G401 (cell line): ENCODE measurements at places on chromosomes 11 and 22.

DNA sequence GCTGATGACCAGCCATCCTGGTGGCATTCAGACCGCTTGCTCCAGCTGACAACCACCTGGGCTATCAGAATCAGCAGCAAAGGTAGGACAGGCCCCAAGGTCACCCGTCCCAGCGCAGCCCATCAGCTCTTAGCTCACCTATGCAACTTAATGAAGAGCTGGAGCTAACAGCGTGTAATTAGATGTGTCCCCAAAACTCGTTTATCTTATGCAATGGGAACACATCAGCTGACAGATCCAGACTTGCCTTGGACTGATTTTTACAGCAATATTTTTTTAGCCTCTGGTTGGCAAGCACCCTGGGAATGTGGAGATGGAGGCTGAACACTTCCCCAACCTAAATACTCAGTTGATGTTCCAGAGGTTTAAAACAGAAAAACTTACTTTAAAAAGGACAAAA lies 76.0 kb downstream of the PACSIN2 start:
- no peak for DNase-seq

DNA sequence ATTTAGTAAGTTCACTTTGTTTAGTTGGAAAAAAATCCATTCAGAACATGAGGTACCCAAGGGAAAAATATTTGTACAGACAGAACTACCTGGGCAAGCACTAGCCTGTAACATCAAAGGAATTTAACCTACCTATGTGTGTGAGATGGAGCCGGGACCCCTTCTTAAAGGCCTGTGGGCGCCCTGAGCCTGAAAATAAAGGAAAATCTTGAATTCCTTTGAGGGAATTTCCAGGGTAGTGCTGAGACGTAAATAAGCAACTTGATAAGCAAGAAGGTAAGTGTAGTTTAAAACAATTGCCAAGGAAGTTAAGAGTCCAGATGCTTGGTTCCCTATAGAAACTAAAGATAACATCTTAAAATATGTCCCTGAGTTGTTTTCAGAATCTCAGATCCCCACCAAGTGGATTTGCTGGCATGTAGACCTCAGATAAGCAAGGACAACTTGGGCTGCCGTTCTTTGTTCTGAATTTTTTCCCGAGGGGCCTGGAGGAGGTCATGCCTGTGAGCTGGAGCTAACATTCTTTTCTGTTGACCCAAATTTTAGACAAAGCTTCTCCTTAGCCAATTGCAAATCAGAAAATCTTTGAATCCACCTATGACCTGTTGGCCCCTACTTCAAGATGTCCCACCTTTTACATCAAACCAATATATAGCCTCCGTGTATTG lies 31.0 kb downstream of the MED17 start:
- no peak for DNase-seq

DNA sequence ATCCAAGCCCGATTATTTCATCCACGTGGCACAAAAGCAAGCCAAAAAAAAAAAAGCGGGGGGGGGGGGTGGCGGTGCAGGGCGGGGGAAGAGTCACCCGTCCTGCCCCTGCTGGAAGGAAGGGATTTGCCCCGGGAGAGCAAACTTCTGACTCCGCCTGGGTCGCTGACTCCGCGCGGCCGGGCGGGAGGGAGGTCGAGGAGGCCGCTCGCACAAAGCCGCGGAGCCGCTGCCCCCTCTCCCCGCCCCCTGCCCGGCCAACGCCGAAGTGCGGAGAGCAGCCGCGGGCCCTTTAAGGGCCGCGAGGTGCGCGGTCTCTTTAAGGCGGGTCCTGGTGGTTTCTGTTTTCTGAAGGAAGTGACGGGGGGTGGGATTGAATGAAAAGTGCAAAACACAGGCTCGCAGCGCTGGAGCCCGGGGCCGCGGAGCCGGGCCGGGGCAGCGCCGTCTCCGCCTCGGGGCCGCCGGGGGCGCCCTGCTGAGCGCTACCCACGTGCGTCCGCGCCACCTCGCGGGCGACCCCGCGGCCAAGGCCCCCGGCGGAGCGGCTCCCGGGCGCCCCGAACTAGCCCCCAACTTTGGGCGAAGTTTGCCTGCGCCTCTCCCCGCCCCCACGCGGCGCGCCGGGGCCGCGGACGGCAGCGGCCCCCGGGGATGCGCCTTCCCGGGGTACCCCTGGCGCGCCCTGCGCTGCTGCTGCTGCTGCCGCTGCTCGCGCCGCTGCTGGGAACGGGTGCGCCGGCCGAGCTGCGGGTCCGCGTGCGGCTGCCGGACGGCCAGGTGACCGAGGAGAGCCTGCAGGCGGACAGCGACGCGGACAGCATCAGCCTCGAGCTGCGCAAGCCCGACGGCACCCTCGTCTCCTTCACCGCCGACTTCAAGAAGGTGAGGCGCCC lies at the start of gene OAF:
Gene OAF (plus strand): TSS at position 407 of the 896 bp plus-strand sequence. CDS start 248 bp downstream, at position 655.
- peak; percentile 39 for DNase-seq

DNA sequence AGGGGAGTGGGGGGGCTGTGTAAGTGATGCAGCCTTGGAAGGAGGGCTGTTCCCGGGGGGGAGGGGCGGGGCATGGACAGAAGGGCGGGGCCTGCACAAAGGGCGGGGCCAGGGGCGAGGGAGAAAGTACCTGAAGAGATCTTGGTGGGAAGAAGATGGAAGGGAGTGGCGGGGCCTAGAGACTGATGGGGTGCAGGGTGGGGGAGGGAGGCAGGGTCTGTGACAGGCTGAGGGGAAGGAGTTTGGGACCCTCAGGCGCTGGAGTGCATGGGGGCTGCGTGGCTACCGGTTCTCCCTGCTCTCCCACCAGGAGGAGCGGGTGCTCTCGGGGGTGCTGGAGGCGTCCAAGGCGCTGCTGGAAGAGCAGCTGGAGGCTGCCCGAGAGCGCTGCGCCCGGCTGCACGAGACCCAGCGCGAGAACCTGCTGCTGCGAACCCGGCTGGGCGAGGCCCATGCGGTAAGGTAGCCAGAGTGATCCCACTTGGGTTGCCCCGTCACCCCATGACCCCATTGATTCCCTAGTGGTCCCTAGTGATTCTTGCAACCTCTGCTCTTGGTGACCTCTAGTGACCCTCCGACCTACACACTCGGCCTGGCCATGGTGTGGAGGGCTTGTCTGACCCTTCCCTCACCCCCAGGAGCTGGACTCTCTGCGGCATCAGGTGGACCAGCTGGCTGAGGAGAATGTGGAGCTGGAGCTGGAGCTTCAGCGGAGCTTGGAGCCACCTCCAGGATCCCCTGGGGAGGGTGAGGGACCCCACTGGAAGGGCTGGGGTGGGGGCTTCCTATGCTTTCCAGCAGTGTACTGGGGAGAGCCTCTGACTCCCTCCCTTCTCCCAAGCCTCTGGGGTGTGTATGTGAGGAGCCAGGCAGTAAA lies 3.1 kb downstream of the CCDC88B start:
- no peak for DNase-seq

DNA sequence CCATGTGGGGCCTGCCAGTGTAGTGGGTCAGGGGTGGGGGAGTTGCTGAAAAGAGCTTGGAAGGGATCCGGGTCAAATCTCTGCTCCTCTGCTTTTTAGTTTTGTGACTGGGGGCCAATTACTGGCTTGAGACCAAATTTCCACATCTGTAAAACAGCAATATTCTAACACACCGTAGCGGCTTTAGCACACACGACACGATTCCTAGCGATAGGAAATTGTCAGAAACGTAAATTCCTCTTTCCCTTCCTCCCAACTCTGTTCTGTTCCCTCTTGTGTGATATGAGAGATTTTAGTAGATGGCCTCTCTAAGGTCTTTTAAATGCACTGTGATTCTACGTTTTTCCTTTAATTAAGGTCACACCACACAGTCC lies 71.9 kb downstream of the MICAL2 start:
- peak; percentile 19 for DNase-seq

DNA sequence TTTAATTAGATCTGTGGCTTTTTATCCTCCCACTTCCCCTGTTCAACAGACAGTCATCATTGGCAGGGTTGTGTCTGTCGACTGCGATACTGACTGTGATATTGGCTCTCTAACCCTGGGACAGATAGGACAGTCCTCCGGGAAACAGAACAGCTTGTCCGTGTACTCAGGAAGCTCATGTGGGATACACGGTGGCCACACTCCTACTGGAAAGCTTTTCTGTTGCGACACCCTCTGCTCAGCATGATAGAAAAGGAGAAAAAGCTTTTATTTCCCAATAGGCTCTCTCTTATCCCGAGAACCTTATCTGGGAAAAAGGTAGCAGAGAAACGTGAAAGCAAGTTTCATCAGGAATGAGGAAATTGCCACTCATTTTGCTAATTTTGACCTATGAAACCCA lies 60.4 kb upstream of the HSPA8 start:
- DNase-seq = peak; percentile 94

GRCh38 chr11:2738551-2739431 lies 39.0 kb upstream of the KCNQ1OT1 start:
- no peak for DNase-seq

GRCh38 chr22:23179381-23180299 lies 669 bp upstream of the BCR start:
- peak; percentile 53 for DNase-seq

- DNase-seq = peak; percentile 72
Observed at GRCh38 chr11:119144825-119145486, 3.9 kb upstream of the ABCG4 start.

- peak; percentile 60 for DNase-seq
Observed at GRCh38 chr22:19353363-19354131, 62.0 kb upstream of the CLTCL1 start.

- no peak for DNase-seq
Observed at GRCh38 chr22:45202333-45203149, 38.2 kb downstream of the KIAA0930 start.

DNA sequence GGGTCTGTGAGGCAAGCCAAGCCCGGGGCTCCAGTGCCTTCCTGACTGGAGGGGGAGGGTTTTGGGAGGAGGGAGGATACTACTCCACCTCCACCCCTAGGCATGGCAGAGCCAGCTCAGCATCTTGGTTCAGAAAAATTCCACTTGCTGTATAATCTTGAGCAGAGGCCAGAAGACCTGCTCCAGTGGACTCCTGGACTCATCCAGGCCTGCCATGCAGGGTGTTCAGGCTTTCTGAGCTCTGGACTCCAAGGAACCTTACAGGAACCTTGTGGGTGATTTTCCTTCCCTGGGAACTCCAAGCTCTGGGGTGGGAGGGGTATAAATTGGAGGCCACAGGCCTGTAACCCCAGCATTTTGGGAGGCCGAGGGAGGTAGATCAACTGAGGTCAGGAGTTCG lies 9.4 kb downstream of the CSDC2 start:
- DNase-seq = no peak

GRCh38 chr11:134481135-134481534 lies 69.1 kb upstream of the B3GAT1 start:
- no peak for DNase-seq

DNA sequence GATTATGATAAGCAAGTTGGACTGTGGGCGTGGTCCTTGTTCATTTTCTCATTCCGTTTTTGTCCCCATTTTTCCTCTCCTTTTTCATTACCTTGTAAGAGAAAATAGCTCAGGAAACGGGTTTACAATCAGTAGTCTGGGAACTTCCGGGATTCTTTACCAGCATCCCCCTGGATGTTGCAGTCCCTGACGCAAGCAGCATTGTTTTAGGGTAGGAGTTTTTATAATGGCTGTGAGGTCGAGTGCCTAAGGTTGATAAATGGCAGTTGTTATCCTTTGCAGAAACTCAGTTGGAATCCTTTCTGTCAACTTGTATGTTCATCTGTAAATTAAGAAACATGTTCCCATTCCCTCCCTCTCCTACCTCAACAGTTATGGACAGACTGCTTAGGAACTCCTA lies 68.3 kb downstream of the ARHGEF12 start:
- no peak for DNase-seq

- DNase-seq = no peak
Observed at GRCh38 chr11:118939404-118939915, 13.7 kb upstream of the BCL9L start.

DNA sequence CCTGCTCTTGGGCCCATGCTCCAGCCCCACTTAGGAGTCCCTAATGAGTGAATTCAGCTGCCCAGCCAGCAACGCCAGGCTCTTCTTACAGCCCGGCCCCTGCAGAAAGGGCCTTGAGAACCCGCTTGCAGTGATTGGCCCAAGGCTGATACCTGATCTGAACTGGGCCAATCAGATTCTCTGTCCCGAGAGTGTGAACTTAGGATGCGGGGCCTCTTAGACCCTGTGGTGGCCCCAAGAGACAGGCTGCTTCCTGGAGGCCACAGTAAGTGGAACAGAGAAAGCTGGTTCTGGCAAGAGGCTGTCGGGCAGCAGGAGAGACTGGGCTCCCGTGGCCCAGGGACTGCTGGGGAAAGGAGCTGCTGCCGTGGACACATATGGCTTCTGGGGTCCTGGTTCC lies 11.5 kb downstream of the VSTM5 start:
- no peak for DNase-seq

GRCh38 chr22:37457093-37457893 lies 28.9 kb downstream of the MFNG start:
- peak; percentile 44 for DNase-seq

DNA sequence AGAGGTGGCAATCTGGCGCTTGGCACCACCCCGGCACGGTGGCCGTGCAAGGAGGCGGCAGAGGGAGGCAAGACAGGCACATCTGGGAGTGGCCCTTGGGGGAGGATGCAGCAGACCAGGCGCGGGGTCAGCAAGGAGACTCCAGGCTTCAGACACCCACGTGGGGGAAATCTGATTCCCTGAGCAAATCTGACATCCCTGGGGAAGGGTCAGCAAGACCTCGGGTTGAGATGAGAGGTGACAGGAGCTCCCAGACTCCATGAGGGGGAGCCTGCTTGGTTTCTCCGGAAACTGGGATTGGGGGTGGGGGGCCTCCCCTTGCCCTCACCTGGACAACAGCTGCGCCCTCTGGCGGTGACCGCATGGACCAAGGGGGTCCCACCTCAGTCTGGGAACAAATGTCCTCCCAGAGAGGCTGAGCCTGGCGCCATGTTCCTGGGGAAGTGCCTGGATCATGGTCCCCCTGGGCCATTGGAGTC lies 4.0 kb upstream of the RCOR2 start:
- DNase-seq = no peak

GRCh38 chr11:16946477-16947282 lies 67.5 kb downstream of the PLEKHA7 start:
- no peak for DNase-seq

DNA sequence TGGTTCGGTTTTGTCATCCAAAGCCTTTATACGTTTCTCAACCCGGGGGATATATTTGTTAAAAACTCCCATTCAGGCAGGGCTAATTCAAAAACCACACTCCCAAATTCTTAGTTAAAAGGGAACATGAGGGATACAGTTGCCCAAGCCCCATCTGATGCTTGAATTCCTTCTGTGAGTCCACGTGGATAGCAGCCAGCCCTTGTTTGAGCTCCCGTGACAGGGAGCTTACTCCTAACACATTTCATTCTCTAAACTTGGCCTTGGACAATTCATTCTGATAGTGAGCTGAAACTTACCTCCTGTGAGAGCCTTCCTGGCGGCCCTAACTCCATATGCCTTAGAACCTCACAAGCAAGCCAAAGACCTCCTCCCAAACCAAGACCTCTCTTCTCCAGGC lies 357.5 kb downstream of the TENM4 start:
- DNase-seq = no peak

- DNase-seq = no peak
Observed at GRCh38 chr11:133305208-133305956, 226.9 kb downstream of the OPCML start.

- no peak for DNase-seq
Observed at GRCh38 chr11:11265994-11266606, 87.0 kb downstream of the CSNK2A3 start.
